CMK (cell line): ENCODE measurements at places on chromosomes 7 and 10.

GRCh38 chr10:92901819-92902251 lies 53.5 kb downstream of the EXOC6 start:
- no peak for DNase-seq

DNA sequence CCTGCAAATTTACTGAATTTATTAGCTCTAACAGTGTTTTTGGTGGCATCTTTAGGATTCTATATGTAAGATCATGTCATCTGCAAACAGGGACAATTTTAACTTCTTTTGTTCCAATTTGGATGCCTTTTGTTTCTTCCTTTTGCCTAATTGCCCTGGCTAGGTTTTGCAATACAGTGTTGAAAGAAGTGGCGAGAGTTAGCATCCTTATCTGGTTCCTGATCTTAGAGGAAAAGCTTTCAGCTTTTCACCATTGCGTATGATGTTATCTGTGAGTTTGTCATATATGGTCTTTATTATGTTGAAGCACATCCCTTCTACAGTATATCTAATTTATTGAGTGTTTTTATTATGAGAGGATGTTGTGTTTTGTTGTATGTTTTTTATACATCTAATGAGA lies 301.4 kb downstream of the PTPRN2 start:
- no peak for DNase-seq

- no peak for DNase-seq
Measured at GRCh38 chr7:77253151-77253550, 53.5 kb upstream of the FGL2 start.

DNA sequence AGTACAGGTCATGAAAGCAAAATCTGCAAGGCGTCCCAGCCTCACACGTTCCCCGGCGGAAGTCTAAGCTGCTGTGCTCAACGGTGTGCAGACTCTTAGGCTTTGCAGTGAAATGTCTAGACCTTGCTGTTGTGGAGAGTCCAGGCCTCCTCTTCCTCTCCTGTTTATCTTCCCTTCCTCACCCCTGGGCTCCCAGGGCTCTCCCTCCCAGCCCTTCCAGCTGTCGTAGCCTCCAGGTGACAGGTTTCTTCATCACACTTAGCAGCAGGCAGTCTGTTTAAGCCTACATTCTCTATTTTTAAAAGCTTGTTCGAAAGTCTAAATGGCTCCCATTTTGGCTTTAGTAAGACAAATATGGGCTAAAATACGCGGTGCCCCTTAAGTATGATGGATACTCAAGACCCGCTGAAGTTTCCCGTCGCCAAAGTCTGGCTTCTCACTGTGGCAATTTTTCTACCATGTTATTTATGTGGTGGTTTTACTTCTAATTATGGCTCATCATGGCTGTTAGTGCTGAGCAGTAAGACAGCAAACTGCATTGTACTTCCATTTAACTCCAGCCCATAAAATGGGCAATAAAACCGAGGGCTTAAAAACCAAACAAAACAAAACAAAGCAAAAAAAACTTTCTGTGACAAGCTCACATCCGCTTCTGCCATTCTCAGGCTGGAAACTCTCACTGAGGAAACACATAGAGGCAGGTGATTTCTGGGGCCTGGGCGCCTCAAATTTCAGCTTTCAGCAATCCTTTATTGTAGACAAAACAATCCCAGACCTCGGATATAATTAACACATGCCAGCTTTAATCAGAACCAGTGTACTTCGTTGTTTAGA lies 243.2 kb downstream of the SNX10 start:
- DNase-seq: no peak

GRCh38 chr10:114034923-114035645 lies 8.6 kb upstream of the ADRB1 start:
- no peak for DNase-seq

- no peak for DNase-seq
Measured at GRCh38 chr7:40680657-40681056, 545.9 kb downstream of the SUGCT start.

DNA sequence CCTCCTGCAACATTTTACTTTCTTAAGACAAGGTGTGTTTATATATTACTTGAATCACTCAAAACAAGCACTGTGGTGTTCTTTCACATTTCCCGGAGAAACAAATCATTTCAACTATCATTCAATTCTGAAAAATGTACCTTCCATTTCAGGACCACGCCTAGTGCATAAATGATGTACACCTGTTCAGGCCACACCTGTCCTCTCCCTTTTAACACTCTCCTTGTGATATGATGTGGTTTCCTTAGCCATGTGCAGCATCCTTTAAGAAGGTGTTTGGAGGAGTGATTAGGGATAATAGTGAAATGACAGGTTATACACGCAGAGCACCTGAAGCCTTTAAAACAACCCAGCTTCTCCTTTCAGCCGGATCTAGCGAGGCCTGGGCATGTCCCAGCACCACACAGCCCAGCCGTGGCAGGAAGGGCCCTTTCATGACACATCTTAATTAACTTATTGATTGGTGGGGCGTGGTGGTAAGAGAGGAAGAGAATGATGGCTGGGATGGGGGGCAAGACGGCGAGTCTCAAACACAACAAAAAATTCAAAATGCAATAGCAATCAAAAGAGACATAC lies 26.9 kb downstream of the ABLIM1 start:
- DNase-seq: no peak

GRCh38 chr7:38306171-38306570 lies 32.7 kb upstream of the TARP start:
- no peak for DNase-seq

DNA sequence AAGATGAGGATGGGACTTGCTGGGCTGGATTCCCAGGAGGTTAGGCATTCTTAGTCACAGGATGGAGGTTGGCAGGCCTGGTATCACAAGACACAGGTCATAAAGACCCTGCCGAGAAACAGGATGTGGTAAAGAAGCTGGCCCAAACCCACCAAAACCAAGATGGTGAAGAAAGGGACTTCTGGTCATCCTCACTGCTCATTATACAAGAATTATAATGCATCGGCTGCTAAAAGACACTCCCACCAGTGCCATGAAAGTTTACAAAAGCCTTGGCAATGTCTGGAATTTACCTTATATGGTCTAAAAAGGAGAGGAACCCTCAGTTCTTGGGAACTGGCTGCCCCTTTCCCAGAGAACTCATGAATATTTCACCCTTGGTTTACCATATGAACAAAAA lies 345.5 kb upstream of the POM121L12 start:
- DNase-seq: no peak

- DNase-seq: no peak
Measured at GRCh38 chr7:80386686-80387085, 125.2 kb downstream of the GNAT3 start.

DNA sequence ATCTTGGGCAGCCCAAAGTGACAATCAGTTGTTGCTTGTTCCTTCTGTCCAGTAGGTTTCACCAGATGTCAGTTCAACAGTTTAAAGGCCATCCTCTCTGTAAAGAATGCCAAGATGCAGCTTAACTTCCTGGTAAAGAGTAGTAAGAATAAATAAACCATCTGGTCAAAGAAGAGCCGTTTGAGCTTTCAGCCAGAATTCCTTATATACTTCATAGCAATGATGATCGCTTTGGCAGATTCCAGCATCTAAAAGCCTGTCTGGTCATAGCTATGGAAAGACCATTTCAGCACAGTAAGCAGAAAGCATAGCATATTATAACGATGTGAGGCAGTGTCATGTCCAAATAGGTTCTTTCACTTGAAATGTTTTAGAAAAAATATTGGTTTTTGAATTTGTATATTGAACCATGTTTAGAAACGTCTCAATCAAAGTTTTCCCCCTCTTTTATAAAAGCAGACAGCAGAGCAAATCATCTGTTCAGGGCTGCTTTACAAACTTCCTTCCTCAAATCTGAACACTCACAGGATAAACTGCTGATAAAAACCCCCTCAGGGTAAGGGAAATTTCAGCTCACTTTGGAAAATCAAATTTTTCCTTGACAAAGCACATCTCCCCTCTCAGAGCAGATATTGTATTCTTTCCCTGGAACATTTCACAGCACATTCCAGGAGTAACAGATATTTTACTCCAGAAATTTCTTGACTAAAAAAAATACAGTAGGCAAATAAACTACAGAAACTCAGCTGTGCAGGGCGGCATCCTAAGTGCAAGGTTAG lies 184.1 kb downstream of the NOC3L start:
- no peak for DNase-seq

- DNase-seq: no peak
Measured at GRCh38 chr7:24978843-24979469, 1.0 kb downstream of the OSBPL3 start.

DNA sequence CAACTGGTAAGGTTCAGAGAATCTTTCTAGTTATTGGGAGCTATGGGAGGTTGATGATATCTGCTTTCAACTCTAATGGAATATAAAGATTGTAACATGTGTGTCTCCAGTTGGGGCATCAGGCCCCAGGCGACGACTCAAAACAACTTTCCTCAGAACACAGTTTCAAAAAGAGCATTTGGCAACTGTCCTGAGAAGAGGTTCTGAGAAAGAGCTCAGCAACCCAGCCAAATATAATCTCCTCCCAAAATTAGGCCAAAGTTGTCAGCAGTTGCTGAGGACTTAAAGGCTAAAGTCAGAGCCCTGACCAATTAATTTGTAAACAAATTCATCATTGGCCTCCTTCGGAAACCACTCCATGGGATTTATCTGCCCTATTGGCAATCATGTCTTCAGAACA lies 251.1 kb upstream of the NFE2L3 start:
- no peak for DNase-seq

DNA sequence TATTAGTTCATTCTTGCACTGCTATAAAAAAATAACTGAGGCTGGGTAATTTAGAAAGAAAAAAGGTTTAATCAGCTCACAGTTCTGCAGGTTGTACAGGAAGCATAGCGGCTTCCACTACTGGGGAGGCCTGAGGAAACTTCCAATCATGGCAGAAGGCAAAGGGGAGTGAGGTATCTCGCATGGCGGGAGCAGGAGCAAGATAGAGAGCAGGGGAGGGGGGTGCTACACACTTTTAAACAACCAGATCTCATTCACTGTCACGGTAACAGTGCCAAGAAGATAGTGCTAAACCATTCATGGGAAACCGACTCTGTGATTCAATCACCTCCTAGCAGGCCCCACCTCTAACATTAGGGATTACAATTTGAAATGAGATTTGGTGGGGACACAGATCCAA lies 11.6 kb downstream of the ADAMTS14 start:
- no peak for DNase-seq

DNA sequence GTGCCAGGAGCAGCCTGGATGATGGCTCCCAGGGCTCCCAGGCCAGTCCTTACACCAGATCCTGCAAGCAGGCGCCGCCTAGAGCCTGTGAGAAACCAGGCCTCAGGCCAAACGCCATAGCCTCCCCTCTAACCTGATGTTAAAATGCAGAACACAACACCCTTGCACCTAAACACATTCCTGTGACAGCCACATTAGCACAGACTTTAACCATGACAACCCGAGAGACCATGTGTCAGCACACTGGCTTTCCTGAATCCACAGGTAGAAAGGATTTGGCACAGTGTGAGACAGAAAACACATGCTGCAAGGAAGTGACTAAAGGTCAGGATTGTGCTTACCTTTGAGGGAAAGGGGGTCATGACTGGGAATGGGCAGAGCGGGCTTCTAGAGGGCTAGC lies 59.9 kb downstream of the SGMS1 start:
- no peak for DNase-seq

GRCh38 chr10:97028126-97028831 lies 157.5 kb downstream of the SLIT1 start:
- no peak for DNase-seq

DNA sequence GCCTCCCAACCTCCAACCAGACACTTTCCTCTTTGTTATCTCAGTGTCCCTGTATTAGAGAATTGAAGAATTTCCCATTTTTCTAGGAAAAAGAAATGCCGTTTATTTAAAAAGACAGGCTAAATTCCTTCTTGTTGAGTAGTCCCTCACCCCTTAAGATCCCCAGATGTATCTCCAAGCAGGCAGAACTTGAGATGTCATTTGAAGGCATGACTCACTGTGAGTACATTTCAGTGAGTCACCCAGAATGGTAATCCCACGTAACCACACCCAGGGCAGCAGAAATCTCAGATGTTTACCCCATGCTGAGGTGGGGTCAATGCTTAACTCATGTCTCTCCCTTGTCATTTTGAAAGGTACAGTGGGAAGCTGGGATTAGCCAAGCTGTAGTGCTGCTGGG lies 4.4 kb downstream of the ZNF655 start:
- DNase-seq: no peak

- no peak for DNase-seq
Measured at GRCh38 chr7:151139791-151140190, 27.7 kb downstream of the GBX1 start.

- DNase-seq: no peak
Measured at GRCh38 chr10:30057894-30058556, 1.4 kb downstream of the JCAD start.

GRCh38 chr7:155456738-155457543 lies 988 bp upstream of the EN2 start:
- DNase-seq: no peak
